ENCODE measurements at places on chromosomes 2 and 18.

DNA sequence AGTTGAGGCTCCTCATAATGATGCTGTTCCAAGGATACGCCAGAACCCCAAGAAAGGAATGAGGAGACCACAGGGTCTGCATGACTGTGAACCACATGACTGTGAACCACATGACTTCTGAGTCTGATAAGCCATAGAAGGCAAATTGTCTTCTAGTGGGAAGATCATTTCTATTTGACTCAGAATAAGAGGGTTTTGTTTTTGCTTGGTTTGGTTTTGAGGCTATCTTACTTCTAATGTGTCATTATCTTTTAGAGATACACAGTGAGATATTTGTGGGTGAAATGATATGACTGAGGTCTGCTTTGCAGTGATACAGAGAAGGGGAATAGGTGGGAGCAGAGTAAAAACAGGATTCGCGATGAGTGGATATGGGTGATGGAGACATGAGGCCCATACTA lies 28.9 kb upstream of the BCL2L11 start:
- no peak for DNase-seq

DNA sequence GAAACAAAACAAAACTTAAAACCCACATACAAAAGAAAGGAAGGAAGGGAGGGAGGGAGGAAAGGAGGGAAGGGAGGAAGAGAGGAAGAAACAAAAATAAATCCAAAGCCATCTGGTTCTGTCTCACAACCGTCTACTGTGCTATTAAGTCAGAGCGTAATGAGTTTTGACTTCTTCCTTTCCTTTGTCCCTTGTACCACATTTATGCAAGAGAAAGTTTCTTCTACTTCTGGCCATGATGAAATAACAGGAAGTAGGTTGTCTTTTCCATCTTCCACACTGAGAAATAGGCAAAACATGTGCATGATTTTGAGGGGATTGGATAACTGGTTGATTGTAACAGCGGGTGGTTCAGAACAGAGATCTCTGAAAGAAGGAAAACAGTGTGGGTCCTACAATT lies 121.4 kb downstream of the CTAGE1 start:
- DNase-seq = no peak

- DNase-seq = peak; percentile 52
Measured at GRCh38 chr2:19868701-19869580, 32.8 kb downstream of the TTC32 start.

DNA sequence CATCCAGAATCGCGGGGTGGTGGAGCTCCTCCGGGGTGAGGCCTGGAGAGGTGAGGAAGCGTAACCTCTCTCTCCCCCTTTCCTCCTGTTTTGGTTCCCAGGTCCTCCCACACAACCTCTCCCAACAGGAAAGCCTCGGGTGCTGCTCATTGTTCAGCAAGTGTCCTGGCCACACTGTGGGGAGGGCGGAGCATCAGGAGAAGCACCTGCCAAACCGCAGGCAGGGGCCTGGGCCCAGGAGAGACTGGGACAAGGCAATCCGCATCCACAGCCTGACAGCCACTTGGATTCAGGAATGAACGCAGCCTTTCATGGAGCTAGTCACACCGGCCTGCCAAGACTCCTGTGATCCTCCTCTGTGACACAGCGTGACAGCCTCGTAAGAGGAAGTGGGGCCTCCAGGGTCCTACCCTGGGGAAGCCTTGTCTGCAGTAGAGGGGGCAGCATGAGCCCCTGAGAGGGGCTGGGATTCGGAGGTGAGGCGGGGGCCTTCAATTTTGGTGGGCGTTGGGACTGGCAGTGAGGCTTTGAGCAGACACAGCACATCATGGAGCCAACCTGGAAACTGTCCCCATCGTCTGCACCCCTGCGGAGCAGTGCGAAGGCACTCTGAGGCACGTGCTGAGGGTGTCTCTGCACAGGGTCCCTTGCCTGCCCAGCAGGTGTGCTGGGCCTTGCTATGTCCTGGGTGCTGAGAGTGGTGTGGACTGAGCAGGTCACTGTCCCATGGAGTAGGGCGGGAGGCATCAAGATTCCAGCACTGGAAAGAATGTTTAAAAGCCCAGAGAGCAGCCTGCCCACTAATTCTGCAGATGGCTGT lies 62.2 kb downstream of the EDAR start:
- no peak for DNase-seq

- DNase-seq = peak; percentile 74
Measured at GRCh38 chr18:28177828-28178635, 1.1 kb upstream of the CDH2 start.

DNA sequence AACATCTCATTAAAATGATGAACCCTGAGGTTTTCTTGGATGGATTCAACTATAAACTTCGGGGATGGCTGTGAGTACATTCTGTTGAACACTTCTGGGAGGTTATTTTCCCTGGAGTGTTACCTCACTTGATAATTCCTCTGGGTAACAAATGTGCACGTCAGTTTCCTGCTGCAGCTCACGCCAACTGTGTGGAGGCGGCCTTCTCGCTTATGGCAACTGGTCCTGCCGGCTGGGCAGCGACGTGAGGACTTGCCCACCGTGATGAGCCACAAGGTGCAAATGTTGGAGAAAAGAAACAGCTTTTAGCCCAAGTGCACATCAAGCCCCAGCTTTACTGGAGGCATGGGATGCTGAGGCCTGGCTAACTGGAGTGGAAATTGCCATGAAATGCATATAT lies 15.9 kb downstream of the MYCN start:
- no peak for DNase-seq

GRCh38 chr2:170605862-170606261 lies 109.3 kb upstream of the SP5 start:
- no peak for DNase-seq

GRCh38 chr2:104358122-104358521 lies 495.8 kb upstream of the POU3F3 start:
- DNase-seq = no peak

DNA sequence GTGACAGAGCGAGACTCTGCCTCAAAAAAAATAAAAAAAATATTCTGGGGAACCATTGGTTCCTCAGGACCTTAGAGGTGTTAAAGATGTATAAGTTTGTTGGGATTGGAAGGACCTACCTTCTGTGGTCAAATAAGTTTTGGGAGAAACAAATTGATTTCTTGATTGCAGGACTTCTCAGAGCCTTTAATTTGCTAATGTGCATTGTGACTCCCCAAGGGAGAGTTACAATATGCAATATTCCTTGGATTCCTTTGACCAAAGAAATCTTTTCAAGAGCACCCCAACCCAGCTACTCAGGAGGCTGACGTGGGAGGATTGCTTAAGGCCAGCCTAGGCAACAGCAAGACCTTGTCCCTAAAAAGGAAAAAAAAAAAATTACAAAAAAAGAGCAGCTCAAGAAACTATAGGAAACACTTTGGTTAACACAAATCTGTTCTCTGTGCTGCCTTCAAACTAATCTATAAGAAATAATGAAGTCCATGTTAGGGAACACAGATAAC lies 6.5 kb downstream of the NAGK start:
- no peak for DNase-seq

DNA sequence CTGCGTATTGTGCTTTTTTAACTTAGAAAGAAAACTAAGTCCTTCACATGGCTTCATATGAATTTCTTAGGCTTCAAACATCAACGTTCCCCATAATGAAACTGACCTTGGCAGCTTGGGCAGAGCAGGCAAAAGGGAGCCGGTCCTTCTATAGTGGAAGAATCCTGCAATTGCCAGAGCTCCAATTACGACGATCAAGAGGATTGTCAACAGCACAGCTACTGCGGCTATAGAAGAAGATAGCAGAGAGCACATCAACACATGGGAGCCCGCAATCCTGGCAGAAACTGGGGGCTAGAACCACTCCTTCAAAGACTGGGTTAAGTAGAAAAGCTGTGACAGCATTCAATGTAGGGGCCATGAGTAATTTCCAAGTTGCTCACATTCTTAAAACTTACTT lies 69.8 kb downstream of the DHRS9 start:
- DNase-seq = no peak

GRCh38 chr18:67728364-67728763 lies 211.8 kb upstream of the DSEL start:
- DNase-seq = no peak

GRCh38 chr2:180077295-180077906 lies 70.3 kb upstream of the CWC22 start:
- DNase-seq = peak; percentile 36

GRCh38 chr18:62128157-62128556 lies 58.7 kb downstream of the PIGN start:
- DNase-seq = no peak

- DNase-seq = peak; percentile 2
Measured at GRCh38 chr18:34492652-34493051, 217.4 kb upstream of the DTNA start.

GRCh38 chr2:120108749-120109148 lies 95.9 kb downstream of the EPB41L5 start:
- no peak for DNase-seq

DNA sequence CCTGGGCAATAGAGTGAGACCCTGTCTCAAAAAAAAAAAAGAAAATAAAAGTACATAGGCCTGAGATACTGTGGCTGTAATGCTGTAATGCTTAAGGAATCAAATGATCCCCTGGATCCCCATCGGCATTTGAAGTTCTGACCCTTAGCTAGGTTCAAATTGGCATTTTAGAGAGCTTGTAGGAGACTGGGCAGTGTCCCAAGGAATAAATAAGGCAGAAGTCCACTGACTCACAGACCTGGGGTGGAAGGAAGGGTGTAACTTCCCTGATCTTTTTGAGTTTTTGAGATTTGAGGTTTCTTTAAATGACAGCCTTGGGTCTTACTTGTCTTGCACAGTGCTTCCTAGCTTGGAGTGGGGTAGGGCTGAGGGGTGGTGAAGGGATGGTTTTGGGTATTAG lies 553.7 kb downstream of the SLC4A3 start:
- DNase-seq = no peak

DNA sequence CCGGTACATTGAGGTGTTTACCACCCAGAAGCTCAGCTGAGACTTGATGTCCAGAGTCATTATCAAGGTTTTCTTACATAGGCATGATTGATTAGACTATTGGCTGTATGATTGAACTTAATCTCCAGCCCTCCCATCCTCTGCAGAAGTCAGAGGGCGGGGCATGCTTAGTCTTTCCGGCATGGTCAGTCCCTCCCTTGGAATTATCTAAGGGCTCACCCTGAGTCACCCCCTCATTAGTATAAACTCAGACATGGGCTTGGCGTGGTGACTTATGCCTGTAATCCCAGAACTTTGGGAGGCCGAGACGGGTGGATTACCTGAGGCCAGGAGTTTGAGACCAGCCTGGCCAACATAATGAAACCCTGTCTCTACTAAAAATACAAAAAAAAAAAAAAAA lies 243.9 kb downstream of the VAPA start:
- no peak for DNase-seq

DNA sequence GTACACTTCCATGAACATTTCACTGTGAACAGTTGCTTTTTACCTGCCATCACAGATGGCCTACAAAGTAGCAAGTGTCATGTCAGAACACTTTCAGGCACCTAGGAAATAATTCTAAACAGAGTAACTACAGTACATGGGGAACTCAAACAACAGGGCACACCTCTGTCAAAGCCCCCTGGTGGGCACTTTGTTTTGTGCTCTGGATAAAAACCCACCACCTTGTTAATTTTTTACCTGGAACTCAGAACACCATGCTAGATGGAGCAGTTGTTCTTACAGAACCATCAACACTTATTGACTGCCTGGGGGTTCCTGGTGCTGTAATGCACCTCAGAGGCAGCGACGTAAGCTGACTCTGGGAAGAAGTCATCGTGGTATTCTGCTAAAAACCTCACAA lies 2.3 kb downstream of the MSL3B start:
- DNase-seq = peak; percentile 27

GRCh38 chr2:239272626-239273025 lies 128.2 kb downstream of the HDAC4 start:
- DNase-seq = no peak

DNA sequence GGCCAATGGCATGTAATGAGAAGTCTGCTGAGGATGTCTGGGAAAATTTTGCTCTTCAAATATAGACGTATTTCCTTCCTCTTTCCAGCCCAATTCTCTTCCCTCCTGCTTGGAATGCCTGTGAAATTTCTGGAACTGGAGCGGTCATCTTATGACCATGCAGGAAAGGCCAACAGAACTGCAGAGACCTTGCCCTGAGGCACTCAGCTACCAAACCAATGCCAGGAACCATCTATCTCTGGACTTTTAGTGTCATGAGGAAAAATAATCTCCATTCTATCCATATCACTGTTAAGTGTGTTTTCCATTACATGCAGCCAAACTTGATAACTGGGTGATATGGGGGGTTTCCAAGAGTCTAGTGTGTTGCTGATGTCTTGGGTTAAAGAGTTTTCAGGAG lies 363.7 kb downstream of the SLC4A3 start:
- DNase-seq = no peak

DNA sequence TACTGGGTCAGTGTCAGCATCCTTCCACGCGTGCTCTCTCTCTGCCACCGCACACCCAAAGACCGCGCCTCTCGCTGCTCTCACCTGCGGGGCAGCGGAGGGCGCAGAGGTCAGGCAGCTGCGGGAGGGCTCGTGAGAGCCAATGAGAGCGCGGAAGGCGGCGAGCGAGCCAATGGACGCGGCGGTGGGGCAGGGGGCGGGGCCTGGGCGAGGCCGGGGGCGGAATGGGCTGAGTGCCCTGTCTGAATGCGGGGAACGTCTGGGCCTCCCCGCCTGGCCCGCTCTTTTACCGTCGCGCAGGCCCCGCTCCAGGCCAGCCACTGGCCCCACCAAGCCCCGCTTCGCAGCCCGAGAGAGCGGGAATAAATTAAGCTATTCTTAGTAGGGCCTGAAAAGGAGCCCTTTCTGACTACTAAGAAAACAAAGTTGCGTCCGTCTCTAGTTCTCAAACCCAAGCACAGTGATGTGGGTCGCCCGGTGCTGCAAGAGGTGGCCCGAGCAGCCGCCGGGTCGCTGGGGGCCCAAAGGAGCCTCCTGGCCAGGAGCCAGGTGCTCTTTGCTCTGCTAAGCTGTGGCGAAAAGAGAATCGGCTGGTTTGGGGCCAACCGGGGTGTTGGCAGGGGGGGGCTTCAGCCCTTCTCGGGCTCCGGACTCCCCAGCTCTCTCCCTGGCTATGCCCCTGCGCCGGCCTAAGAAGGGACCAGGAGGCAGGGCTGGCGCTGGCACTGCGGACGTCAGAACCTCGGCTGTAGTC lies 81.1 kb upstream of the GLI2 start:
- no peak for DNase-seq

DNA sequence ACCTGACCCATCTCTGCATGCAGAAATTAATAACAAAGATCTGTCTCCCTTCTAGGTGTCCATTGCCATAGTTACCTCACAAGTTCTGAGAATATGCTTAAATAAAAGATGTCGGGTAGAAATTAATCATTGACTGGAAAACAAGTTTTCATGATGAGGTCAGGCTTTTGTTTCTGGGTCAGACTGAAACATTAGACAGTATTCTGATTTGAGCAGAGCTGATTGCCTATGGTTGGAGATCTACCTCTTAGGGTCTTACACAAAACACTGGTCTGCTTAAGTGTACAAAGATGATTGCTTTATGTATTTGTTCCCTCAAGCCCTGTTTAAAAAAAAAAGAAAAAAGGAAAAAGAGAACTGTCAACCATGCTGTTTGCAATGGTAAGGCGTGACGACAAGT lies 956.4 kb downstream of the CPS1 start:
- no peak for DNase-seq

DNA sequence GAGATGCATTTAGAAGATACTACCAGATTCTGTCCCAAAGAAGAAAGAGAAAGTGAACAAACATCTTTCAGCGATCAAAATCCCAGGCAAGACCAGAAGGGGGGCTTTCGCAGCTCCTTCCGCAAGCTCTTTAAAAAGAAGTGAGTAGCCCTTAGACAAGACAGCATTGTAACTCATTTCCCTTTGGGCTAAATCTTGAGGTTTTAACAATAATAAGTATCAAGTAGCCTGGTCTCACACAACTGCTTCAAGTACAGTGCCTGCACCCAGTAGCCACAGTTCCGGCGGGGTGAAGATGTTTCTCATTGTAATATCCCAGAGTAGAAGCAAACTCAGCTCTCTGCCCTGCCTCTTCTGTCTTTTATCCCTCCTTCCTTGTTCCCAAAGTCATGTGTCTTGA lies 76.3 kb downstream of the ARHGEF33 start:
- no peak for DNase-seq

Data from common myeloid progenitor, CD34-positive (primary cell).